T-cell (primary cell): ENCODE measurements at places on chromosomes 5 and 9.

DNA sequence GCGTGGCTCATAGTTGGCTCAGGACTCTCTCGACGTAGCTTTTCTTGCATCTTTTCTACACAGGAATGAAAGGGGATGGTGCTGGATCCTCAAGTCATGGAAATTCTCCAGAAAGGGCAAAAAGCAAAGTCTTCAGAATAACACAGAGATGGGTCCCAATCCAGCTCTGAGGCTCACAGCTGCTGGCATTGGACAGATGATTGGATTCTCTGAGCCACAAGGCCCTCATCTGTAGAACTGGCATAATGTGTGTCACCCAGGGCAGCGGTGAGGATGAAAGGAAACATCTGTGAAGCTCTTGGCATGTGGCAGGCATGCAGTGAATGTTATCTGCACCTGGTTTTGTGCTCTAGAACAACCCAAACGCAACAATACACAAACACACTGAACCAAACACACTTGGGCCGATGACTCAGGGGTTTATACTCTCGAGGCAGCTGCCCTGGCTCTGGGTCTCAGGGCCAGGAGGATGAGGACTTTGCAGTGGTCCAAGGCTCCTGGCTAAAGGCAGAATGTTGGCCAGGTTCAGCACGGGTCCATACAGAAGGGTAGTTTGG lies 64.0 kb upstream of the UBTD2 start:
- H3K4me1 ChIP-seq: no peaks in the 10 kb centered on the region
- H3K27me3 ChIP-seq: peaks cover 13% of the 10 kb centered on the region
- no peaks in the 10 kb centered on the region for H3K36me3 ChIP-seq
- DNase-seq: no peak
- no peak overlapping the region for H3K4me3 ChIP-seq

GRCh38 chr5:132055808-132056609 lies 4.4 kb upstream of the IL3 start:
- peaks cover 52% of the 10 kb centered on the region for H3K4me1 ChIP-seq
- H3K36me3 ChIP-seq: no peaks in the 10 kb centered on the region
- peak overlapping the region; percentile 89 for H3K27ac ChIP-seq
- H3K27me3 ChIP-seq: no peaks in the 10 kb centered on the region
- peak; percentile 54 for DNase-seq

DNA sequence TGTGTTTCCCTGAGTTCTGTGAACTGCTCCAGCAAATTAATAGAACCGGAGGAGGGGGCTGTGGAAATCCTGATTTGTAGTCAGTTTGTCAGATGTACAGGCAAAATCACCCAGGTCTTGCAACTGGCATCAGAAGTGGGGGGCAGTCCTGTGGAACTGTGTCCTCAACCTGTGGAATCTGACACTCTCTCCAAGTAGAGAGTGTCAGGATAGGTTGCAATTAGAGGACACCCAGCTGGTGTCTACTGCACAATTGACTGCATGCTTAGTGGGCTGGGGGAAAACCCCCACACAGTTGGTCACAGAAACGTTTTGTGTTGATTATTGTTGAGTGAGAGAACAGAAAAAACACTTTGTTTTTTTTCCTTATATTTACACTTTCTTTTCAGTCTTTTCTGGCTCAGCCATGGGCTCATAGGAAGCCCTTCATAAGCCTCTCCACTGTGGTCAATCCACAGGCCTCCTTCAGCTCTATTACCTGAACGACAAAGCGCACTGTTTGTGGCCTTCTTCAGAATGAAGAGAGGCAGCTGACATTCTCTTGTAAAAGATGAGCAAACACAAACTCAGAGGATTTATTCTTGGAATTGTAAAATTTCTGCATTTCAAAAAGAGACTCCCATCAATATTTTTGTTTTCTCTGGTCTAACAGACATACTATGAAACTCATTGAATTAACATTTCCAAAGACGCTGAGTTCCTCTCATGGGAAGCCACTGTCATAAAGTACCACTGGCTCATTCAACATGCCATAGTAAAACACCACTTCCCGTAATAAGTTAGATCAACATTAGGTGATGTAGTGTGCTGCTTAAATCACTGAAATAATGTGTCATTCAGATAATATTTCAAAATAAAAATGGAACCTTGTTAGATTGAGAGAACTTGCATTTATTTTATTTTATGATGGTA lies 348.9 kb upstream of the RFX3 start:
- H3K36me3 ChIP-seq: no peaks in the 10 kb centered on the region
- H3K4me3 ChIP-seq: no peak overlapping the region

- DNase-seq: no peak
- no peak overlapping the region for H3K4me3 ChIP-seq
- H3K27me3 ChIP-seq: no peaks in the 10 kb centered on the region
- no peaks in the 10 kb centered on the region for H3K4me1 ChIP-seq
- no peaks in the 10 kb centered on the region for H3K36me3 ChIP-seq
- H3K27ac ChIP-seq: no peak overlapping the region
Measured at GRCh38 chr9:81915801-81916505, 12.3 kb upstream of the SPATA31D4 start.

DNA sequence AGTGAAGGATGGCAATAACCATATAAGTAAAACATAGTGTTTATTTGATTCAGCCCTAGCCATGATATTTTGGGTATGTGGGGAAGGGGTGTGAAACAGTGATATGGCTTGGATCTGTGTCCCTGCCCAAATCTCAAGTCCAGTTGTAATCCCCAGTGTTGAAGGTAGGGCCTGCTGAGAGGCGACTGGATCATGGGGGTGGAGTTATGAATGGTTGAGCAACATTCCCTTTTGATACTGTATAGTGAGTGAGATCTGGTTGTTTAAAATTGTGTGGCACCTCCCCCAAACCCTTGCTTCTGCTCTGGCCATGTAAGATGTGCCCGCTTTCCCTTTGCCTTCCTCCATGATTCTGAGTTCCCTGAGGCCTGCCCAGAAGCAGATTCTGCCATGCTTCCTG lies 1804.6 kb downstream of the MAT2B start:
- H3K27ac ChIP-seq: no peak overlapping the region
- DNase-seq: no peak
- no peak overlapping the region for H3K4me3 ChIP-seq
- H3K36me3 ChIP-seq: no peaks in the 10 kb centered on the region
- no peaks in the 10 kb centered on the region for H3K27me3 ChIP-seq
- H3K4me1 ChIP-seq: no peaks in the 10 kb centered on the region

DNA sequence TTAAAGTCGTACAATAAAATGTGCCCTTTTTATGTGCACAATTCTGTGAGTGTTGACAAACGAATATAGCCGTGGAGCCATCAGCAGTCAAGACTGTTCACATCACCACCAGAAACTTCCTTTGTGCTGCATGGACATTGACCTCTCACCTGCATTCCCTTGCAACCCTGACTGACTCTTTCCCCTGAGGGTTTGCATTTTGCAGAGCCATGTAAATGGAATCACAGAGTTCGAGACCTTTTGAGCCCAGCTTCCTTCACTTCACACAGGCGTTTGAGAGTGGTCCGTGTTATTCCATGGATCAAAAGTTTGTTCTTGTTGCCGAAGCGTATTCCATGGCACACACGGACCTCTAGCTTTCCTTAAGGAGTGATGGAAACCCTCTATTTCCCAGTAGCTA lies 328.2 kb downstream of the DRD1 start:
- H3K36me3 ChIP-seq: no peaks in the 10 kb centered on the region
- no peak overlapping the region for H3K4me3 ChIP-seq
- H3K27ac ChIP-seq: no peak overlapping the region

DNA sequence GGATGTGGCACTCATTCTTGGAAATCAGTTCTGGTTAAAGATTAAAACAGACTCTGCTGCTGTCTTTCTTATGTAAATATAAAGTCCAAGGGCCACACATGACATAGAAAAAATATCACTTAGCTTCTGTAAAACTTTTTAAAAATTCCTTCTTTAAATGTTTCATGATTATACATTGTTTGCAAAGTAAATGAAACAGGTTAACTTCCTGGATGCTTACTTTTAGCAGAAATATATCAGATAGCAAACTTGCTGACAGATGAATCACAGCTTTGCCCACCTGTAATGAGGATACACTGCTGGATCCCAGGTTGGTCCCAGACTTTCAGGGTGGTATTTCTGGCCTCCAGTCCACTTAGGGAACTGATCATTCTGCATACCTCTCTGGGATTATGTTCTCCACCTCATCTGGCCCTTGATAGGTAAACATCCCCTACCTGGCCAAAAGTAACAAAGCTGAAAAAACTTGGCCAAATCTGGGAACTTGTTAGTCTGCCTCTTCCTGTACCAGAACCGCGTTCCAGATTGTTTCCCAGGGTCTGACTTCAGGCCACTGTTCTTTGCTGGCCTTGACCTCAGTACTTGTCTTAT lies 340.5 kb downstream of the ADGRV1 start:
- DNase-seq: no peak
- no peak overlapping the region for H3K27ac ChIP-seq
- H3K4me1 ChIP-seq: no peaks in the 10 kb centered on the region
- no peaks in the 10 kb centered on the region for H3K27me3 ChIP-seq
